ENCODE measurements at places on chromosomes 2 and 18.

- DNase-seq: no peak
Observed at GRCh38 chr2:76330865-76331264, 620.1 kb upstream of the GCFC2 start.

DNA sequence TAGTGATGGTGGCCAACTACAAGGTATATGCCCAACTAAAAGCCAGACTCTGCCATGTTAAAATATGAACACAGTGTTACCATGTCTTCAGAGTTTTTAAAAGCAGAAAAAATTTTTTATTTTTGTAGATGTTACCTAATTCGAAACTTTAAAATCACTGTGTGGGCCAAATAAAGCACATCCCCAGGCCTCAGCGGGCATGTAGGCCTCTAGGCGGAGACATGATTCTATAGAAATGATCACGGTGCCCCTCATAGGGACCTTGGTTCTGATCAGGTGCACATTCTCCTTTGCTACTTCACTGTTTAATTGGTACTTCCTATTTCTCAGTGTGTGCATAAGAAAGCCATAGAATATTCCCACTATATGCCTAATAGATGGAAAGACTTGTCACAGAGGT is 349.2 kb downstream of the XIRP2 start:
- DNase-seq: no peak

DNA sequence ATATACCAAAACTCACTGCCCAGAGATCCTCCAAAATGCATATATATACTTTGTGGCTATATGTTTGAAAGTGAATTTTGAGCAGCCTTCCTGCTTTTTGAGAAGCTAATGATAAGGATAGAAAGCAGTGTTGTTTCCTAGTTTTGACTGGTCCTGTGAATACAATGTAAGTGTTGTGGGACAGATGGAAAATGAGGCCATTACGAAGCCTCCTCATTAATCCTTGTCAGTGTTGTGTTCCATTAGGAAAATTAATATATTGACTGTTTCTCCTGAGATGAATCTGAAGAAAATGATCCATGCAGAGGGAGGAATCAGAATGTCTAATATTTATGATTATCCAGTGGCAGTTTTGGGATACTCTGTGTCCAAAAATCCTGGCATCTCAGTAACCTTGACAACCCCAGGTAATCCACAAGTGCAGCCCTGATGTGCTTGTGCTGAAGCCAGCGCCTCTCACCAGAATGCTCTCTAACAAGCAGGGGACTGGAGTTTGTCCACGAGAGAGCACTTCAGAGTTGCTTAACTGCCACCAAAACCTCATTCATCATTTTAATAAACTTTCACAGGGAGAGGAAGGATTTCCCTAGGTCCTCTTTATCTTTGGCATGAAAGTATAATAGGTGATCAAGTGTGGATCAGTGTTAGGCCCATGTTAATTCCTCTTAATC is 418.6 kb downstream of the CMPK2 start:
- no peak for DNase-seq

DNA sequence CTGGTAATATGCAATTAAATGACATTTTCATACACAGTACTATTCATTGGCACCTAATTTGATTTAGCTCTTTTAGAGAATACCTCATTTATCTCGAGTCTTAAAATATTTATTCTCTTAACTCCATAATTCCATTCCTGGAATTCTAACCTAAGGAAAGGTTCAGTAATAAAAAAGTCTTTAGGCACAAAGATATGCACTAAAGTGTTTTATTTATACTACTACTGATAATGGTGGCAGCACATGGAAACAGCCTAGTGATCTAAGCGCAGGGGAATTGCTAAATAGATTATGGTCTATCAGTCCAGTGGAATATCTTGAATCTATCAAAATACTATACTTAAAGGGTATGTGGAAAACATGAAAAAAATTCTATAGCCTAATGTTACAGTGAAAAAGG is 142.5 kb upstream of the LTBP1 start:
- DNase-seq: no peak

- DNase-seq: no peak
Observed at GRCh38 chr2:118123561-118124232, 35.4 kb downstream of the INSIG2 start.

- DNase-seq: no peak
Observed at GRCh38 chr2:157158111-157158510, 99.4 kb upstream of the GALNT5 start.

- no peak for DNase-seq
Observed at GRCh38 chr18:46411191-46411828, 245.7 kb downstream of the LOXHD1 start.

DNA sequence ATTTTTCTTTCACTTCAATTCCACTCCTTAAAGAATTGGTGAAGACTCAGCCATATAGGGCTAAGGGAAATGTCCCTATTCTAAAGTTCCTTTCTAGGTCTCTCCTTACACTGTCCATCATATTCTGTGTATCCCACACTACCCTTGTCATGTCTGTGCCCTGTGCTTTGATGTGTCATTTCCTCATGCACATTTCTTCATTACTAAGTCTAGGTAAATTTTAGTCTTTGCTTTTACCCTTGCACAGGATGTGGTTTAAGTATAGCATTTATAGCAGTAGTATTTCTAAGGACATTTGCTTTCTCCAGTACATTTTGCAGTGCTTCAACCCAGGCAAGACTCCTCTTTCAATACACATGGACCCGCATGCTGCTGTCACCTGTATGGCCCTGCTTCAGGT is 221.5 kb upstream of the ACVR2A start:
- DNase-seq: peak; percentile 46

DNA sequence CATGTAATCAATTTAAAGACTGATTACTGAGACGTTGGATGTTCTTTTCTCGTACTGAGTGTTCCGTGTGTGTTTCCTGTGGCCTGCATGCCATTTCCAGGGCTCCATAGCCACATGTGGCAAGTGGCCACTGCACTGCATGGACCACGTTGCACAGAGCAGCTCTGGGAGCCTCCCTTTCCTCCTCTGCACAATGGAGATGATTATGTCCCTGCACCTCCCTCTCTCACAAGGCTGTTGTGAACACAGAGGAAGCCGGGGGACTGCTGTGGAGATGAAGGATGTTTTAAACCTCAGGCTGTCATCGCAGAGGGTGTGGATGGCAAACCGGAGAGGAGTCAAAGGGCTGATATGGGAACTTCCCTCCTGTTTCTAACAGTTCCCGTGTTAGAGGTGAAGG is 87.7 kb downstream of the TGOLN2 start:
- DNase-seq: no peak

DNA sequence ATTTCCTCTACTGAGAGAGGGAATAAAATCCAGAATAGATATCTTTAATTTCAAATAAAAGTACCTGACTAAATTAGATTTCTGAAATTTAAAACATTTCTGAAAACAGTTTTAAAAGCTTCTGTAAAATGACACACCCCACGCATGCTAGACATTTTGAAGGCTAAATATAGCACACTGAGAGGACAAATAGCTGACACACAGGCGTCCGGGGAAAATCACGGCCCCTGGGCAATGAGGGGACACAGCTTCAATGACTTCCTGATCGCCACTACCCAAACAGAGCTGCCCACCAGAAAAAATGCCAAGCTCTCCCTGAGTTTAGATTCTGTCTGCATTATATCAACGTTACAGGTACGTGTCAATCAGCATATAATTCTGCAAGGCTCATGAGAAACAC is 10.9 kb downstream of the TBC1D8 start:
- DNase-seq: no peak

DNA sequence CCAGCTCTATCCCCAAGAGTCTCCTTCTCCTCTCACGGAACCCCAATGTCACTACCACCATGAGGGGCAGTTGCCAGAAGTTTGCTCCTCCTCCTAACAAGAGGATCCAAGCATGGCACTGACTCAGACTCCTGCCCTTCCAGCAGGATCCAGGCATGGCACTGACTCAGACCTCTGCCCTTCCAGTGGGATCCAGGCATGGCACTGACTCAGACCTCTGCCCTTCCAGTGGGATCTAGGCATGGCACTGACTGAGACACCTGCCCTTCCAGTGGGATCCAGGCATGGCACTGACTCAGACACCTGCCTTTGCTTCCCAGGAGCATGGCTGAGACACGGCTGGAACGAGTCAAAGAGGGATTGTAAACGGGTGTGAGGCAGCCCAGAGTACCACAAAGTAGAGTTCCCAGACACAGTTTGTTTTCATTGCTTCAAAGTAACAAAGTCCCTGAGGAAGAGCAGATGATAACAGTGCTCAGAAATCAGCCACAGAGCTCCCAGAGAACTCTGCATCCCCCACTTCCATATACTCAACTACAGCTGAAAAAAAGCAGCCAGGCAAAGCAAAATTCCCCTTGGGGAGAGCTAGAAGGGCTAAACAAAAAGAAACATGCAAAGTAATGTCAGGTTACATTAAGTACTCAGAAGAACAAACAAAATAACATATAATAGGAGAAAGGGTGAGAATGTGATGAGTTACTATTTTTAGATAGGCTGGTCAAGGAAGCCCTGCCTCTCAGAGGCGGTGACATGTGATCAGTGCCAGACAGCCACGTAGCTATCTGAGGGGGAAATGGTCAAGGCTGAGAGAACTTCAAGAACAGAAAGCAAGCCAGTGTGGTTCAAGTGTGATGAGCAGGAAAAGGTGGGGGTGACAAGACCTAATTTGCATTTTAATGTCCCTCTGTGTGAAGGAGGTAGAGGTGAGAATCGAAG is 3.0 kb downstream of the BUB1 start:
- peak; percentile 83 for DNase-seq

GRCh38 chr18:48227206-48227605 is 182.0 kb downstream of the ZBTB7C start:
- no peak for DNase-seq

- no peak for DNase-seq
Observed at GRCh38 chr2:109438773-109439389, 174.9 kb downstream of the SEPTIN10 start.

DNA sequence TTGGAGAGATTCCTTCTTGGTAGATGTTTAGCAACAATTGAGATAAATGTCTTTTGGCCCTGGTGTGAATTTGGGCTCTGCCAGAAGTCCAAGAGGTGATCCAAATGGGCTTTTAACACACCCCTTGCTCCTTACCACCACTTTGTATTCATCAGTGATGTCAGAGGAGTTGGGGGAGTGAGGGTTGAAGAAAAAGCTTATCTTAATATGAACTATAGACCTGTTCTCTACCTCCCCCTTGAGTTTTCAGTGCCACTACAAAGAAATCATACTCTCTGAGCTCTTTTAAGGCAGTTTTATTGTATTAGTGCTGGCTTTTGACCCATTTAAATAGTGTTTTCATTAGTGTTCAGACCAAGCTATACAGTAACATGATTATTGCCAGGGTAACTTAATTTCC is 229.1 kb downstream of the PHLPP1 start:
- no peak for DNase-seq

DNA sequence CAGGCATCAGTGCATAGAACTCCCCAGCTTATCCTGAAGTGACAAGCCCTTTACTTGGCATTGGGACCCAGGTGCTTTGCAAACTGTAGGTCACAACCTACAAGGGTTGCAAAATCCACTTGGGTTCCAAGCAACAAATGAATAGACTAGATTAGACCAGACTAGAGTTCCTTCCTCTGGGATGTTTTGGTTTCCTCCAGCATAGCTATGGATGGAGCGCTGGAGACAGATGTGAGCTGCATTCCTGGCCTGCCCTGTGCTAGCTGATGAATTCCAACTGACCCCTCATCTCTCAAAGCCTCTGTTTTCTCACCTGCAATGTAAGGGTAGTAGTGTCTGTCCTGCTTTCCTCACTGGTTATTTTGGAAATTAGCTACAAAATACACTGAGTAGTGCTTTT is 86.2 kb downstream of the NPAS2 start:
- no peak for DNase-seq

DNA sequence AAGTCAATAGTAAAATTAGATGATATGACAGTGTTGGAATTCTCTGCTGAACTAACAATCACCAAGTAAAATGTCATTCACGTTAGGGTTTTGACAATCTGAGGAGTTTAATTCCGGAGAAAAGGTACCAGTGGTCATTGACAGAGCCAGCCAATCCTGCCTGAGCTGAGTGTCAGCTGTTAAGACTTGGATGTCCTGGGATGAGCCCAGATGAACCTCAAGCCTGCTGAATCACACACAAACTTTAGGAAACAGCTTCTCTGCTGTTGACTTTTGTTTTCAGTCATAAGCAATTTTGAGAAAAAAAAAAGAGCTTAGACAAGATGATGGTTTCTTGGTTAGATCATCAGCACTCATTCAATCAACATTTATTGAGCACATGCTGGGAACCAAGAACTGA is 600.0 kb upstream of the SLC39A10 start:
- no peak for DNase-seq

- no peak for DNase-seq
Observed at GRCh38 chr2:119428488-119429224, 3.0 kb upstream of the TMEM37 start.

DNA sequence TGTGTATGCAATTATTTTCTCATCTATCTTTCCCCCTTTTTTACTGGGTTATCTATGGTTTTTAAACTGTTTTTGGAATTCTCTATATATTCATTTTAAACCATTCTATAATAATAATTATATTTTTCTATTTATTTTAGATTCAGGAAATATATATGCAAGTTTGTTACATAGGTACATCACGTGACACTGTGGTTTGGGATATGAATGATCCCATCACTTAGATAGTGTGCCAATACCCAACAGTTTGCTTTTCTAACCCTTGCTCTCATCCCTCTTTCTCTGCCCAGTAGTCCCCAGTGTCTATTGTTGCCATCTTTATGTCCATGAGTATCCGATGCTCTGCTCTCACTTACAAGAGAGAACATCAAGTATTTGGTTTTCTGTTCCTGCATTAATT is 65.8 kb upstream of the SPHKAP start:
- no peak for DNase-seq

GRCh38 chr2:113233593-113234550 is 44.8 kb downstream of the PAX8 start:
- DNase-seq: no peak

DNA sequence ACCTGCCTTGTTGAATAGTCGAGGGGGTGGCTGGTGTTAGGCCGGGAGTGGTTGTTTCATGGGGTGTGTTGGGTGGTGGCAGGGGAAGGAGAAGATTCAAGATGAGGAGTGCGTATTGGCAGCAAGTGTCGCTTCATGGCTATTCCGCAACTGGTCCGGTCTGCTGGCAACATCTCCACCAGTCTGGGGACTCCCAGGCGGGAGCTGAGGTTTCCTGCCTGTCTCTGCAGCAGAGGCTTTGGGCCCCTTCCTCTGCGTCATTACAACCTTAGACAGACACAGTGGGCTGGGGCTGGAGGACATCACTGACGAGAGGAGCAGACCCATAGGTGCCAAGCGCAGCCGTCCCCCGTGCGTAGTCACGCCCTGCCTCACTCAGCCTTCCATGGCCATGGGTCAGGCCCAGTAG is 64.0 kb upstream of the MCFD2 start:
- DNase-seq: no peak

GRCh38 chr2:142863485-142863961 is 13.9 kb upstream of the KYNU start:
- no peak for DNase-seq

GRCh38 chr2:196445991-196446390 is 193.5 kb upstream of the CCDC150 start:
- no peak for DNase-seq

- DNase-seq: no peak
Observed at GRCh38 chr2:44286884-44287638, 11.8 kb downstream of the SLC3A1 start.

- DNase-seq: no peak
Observed at GRCh38 chr2:108949316-108950239, 39.4 kb downstream of the EDAR start.
